ENCODE measurements at places on chromosomes 12 and 14.
A peak's percentile ranks its signal among the peaks of the same experiment; 100 is the strongest.

- DNase-seq, result no peak
Observed at GRCh38 chr12:9741726-9742125, 8.8 kb upstream of the CLECL1 start.

DNA sequence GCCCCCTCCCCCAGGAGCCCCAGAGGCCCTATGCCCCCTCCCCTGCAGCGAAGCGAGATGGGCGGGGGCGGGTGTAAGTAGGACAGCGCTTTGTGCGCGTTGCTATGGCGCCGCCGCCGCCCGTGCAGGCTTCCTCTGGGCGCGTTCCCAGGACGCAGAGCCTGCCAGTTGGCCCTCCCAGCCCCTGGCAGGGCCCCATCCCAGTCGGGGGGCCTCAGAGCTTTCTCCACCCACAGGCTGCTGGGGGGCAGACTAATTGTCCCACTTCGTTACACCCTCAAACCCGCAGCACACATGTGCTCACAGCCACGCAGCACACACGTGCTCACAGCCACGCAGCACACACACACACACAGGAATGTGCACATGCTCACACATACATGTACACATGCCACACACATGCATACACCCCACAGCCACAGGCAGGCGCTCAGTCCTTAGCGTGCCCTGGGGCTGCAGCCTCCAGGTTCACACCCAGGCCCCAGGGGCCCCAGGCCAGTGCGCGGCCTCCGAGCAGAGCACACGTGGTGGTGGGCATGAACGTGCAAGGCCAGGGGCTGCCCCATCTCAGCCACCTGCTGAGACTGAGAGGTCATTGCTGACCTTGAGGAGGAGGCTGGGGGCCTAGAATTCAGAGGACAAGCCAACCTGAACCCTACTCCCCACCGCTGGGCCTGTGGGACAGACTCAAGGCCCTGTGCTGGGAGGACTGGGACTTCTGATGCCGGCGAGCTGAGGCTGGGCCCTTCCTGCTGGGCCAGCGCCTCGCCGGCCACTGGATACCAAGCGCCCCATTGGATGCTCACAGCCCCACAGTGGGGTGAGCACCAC, 15.6 kb downstream of the TRMT61A start:
- no peak for DNase-seq

DNA sequence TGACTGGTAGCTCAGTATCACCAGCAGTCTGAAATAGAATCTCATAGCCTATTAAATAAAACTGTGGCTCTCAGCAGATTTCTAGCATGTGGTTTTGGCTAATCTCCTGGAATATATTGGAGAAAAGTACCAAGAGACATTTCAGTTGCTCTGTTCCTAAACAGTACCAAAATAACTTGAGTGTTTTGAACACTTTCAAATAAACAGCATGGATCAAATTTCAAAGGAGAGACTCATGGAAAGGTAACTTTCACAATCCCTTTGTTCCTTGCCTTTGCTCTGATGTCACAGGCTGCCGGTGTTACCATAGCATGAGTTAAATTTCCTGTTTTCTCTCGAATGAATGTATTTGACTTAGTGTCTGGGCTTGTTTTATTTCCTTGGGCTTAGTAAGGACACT, 3.4 kb downstream of the ARG2 start:
- peak; percentile 93 for DNase-seq

DNA sequence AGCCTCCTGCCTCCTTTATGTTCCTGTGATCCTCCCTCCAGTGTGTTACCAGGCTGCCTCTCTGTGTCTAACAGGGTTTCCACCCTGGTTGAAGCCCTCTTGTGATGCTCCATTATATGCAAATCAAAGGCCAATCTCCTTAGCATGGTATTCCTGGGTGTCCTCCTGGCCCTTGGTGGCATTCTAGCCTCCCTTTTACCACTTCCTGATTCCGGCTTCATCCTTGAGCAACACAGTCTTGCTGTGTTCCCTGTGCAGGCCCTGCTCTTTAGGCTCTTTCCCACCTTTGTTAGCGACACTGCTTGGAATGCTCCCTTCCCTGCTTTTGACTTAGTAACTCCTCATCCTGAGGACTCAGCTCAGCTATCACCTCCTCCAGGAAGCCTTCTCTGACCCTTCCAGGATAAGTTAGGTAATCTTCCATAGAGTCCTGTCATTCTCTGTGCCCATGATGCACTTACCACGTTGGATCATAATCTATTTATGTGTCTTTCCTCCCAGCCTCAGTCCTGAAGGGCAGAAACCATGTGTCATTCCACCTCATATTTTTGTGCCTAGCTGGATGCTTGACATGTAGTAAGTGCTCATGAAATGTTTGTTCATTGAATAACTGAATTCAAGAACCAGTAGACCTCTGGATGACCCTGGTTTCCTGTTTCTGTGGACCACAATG, 37.3 kb downstream of the PRKCH start:
- DNase-seq, result no peak

DNA sequence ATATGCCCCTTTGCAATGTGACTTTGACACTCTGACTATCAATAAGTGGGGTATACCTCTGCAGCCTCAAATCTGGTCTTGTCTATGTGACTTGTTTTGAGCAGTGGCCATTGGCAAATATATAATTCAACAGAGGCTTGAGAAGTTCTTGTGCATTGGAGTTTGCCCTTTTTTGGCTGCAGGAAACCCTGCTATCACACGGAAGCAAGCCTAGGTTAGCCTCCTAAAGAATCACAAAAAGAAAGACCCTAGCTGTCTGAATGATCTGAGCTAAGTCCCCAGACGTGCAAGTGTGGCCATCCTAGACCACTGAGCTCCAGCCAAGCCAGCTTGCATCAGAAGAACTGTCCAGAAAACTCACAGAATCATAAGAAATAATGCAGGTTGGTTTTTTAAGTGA, 31.8 kb upstream of the PARP11 start:
- DNase-seq, result no peak

DNA sequence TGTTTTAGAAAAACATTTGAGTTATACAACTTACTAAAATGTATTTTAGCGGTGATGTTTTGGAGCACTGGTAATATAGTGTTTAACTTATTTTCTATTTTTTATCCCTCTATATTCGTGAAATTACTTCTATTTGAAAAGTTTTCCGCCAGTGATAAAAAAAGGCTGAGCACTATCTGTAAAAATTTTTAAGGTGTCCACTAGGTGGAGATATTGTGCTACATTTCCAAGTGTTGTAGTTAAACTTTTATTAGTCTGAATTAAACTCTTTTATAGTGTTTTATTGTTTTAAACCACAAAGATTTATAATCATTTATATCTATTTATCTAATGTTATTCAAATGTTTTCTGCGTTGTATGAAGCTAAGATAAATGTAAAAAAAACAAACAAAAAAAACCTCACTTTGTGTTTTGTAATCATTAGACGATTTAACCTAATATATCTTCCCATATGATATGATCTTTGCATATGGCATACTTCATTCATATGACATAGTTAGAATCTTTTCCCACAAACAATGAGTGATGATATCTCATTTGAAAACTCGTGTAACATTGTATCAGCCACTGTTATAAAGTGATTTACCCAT, 11.8 kb downstream of the ALG10B start:
- no peak for DNase-seq

- no peak for DNase-seq
Observed at GRCh38 chr12:110245369-110245772, 35.7 kb upstream of the ATP2A2 start.

DNA sequence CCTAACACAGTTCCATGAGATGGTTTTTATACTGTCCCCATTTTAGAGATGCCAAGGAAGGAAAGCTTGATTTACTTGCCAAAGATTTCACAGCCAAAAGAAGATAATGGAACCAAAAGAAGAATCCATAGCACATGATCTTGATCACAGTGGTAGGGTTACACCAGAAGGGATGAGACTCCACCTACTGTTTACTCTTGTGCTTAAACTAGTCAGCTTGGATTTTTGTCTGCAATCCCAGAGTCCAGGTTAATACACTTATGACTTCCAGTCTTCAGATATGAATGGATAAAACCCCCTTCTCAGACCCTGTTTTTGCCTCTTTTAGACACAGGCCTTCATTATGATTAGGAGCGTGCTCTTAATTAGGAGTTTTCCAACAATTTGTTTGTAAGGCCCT, 454.2 kb downstream of the AEBP2 start:
- no peak for DNase-seq
